ENCODE measurements at places on chromosomes 5 and 9.

- no peak for DNase-seq
Observed at GRCh38 chr5:111453295-111453694, 59.0 kb downstream of the STARD4 start.

DNA sequence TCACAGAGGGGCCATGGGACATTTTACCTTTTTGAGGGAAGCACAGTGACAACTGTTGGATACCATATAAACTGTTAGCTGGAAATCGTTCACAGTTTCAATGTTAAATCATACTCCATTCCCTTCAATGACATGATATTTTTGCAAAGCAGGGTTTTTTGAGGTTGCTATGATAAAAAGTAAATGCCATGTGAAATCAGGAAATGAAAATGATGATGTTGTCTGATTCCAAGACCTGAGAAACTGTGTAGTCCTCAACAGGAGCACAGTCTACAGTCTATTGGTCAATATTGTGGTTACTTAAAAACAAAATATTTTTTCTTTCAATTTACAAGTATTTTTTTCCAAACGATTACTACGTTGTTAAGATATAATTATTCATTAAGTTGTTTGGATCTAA is 24.0 kb upstream of the ADAM19 start:
- no peak for DNase-seq

- DNase-seq: no peak
Observed at GRCh38 chr5:37703841-37704241, 136.0 kb downstream of the GDNF start.

DNA sequence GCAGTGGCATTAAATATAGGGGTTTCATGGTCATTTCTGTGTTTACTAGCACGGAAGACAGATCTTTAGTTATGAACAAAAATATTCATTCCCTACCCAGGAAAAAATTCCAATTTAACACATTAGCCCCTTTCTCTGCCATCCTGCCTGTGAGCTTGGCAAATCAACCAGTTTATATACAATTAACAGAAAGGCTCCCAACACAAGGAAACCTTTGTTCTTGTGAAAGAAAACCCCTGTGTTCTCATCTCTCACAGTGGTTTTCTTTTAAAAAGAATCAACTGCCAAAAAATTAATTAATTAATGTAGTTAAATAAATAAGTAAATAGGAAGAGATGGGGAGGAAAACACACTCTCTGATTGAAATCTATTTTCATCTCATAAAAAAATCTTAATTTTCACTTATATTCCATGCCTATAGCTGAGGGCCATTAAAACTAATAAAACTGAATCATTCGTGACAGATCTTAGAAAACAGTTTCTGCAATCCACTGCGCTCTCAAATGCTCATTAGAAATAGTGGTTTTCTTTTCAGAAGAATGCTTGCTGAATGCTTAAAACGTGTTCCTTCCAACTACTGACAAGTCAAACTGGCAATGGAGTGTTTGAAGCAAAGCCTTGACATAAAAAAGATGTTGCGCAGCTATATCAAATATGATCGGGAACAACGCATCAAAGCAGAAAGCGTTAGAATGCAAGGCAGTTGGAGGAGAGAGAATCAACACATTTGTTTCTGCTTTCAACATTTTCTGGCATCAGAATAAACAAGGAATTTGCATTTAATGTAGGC is 387.7 kb downstream of the TLR4 start:
- no peak for DNase-seq

DNA sequence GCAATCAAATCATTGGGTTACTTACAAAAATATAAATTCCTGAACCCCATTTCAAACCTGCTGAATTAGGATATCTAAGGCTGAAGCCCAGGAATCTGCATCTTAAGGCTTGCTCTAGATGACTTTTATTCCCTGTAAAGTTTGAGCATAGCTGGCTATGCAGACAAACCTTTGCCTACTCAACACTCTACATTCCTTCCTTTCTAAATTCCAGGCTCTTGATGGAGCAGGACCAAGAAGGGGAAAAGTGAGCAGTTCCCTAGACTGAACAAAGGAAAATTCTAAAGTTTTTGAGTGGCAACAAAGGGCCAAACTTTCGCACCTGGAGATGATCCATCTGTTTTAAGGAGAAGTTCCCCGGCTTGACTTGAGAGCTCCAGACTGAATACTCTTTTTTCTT is 9.8 kb upstream of the ADRA1B start:
- DNase-seq: no peak

- DNase-seq: no peak
Observed at GRCh38 chr5:123754908-123755307, 242.9 kb downstream of the CSNK1G3 start.

- no peak for DNase-seq
Observed at GRCh38 chr5:169778622-169779596, 141.8 kb downstream of the DOCK2 start.

GRCh38 chr9:113989714-113990569 is 88.2 kb downstream of the AMBP start:
- DNase-seq: no peak

DNA sequence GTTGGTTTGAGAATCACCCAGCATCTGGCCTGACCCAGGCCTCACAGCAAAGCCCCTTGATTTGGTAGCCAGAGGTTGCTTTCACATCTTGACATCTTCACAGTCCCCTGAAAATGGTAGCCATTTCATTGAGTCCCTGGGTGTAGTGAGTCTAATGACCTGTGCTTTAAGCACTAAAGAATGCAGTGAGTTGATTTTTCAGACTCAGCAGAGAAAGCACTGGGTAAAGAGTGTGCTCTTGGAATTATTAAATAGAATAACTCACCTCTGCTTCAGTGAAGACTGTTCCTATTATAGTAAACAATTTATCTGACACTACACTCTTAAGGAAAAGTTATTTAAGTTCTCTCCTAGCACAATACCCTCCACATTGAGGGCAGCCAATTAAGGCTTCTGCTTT is 56.2 kb downstream of the PTCD2 start:
- DNase-seq: no peak
